ENCODE measurements at places on chromosomes 13 and 19.

GRCh38 chr19:12752056-12752781 lies 628 bp downstream of the BEST2 start:
- no peak for DNase-seq

DNA sequence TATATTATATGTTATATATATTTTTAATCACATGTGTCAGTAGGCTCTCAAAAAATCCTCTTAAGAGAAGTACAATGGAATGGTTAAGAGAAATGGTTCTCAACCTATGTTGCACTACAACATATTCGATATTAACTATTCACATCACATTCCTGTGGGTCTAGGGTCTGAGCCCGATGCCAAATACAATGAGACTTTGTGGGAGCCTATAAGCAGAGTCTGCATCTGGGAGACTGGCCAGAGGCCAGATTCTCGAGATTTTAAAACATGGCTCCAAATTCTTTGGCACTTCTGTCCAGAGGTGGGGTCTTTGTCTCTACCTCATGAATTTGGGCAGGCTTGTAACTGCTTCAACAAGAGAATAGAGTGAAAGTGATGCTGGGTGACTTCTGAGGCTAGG lies 79.4 kb upstream of the NBEA start:
- DNase-seq, result no peak

- DNase-seq, result no peak
Observed at GRCh38 chr19:36031308-36031707, 1.4 kb downstream of the CLIP3 start.

DNA sequence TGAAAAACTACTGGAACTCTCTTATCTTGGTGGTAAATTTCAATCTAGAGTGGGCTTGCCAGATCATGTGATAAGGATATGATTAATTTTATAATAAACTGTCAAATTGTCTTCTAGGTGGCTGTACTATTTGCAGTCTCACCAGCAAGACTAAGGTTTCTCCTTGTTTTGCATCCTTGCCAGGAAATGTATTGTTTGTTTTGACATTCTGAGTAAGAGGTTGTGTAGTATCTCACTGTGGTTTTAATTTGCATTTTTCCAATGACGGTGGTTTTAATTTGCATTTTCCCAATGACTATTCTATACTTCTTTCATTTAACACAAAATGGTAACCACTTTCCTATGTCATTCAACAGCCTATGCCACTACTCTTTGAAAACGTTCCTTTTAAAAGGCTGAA lies 2.0 kb downstream of the CAB39L start:
- DNase-seq, result no peak

DNA sequence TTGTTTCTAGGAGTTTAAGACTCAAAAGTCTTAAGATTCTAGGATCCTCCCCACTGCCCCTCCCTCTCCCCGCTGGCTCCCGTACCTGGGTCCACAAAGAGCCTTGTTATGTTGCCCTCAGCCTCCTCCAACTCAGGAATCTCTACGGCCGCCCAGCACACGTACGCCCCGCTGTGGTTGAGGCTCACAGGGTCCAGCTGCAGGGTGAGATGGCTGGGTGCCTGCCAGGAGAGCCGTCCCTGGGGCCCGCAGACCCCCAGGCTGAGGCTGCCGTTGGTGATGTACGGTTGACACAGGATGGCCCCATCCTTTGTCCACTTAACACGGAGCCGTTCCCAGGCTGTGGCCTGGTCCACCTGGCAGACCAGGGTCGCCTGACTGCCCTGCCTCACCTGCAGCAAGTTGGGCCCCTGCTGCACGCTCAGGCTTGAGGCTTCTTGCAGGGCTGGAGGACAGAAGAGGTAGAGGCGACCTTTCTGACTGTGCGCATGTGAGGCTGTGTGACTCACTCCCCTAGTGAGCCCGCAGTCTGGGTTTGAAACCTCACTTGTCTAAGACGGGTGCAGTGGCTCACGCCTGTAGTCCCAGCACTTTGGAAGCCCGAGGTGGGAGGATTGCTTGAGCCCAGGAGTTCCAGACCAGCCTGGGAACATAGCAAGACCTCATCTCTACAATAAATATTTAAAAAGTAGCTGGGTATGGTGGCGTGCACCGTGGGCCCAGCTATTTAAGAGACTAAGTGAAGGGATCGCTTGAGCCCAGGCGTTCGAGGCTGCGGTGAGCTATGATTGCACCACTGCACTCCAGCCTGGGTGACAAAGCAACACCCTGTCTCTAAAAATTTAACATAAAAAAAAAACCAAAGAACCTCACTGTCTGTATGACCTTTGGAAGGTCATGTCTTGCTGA lies 4.0 kb downstream of the TMIGD2 start:
- no peak for DNase-seq

GRCh38 chr19:45496349-45496953 lies 396 bp downstream of the RTN2 start:
- no peak for DNase-seq

DNA sequence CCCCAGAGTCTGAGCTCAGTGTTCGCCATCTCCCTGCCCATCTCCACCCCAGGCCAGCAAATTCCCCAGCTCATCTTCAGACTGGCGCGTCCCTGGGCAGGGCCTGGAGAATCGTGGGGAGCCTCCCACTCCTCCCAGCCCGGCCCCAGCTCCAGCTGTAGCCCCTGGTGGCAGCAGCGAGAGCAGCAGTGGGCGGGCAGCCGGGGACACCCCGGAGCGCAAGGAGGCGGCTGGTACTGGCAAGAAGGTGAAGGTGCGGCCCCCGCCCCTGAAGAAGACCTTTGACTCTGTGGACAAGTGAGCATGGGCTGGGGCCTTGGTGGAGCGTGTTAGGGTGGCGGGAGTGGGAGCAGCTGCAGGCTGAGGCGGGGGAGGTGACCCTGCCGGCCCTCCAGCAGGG lies 8.4 kb upstream of the PRR19 start:
- no peak for DNase-seq

GRCh38 chr13:75353781-75354193 lies 128.2 kb downstream of the TBC1D4 start:
- no peak for DNase-seq

DNA sequence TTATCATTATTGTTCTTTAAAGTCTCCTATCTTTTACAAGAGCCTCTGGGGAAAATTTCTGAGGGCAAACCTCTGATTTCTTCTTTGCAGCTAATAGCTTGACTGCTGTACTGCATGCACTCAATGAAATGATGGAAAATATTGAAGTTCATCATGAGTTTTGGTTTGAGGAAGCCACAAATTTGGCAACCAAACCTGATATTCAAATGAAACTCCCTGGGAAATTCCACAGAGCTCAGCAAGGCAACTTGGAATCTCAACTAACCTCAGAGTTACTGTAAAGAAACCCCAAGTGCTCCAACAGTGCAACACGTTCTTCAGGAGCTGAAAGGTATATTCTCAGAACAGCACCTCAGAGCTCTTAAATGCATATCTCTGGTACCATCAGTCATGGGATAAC lies 14.2 kb upstream of the RNF6 start:
- DNase-seq, result no peak

GRCh38 chr13:79448413-79448812 lies 32.5 kb upstream of the NDFIP2 start:
- DNase-seq, result no peak

DNA sequence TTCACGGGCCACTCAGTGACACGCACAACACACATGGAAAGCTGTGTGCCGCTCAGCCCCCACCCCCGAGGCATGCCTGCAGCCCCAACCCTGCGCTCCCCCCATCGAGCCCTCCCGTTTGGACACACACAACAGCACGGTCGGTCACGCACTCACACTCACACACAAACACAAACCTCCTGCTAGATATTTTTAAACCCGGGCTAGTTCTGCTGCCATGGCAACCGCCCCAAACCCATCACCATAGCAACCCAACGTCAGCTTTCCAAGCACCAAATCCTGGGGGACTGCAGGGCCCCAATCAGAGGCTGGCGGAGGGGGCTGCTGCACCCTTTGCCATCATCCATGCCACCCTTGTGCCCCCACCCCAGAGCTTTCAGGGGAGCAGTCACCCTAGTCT lies 2.5 kb upstream of the NOVA2 start:
- peak; percentile 25 for DNase-seq

GRCh38 chr13:79352107-79352506 lies 53.9 kb downstream of the RBM26 start:
- no peak for DNase-seq

DNA sequence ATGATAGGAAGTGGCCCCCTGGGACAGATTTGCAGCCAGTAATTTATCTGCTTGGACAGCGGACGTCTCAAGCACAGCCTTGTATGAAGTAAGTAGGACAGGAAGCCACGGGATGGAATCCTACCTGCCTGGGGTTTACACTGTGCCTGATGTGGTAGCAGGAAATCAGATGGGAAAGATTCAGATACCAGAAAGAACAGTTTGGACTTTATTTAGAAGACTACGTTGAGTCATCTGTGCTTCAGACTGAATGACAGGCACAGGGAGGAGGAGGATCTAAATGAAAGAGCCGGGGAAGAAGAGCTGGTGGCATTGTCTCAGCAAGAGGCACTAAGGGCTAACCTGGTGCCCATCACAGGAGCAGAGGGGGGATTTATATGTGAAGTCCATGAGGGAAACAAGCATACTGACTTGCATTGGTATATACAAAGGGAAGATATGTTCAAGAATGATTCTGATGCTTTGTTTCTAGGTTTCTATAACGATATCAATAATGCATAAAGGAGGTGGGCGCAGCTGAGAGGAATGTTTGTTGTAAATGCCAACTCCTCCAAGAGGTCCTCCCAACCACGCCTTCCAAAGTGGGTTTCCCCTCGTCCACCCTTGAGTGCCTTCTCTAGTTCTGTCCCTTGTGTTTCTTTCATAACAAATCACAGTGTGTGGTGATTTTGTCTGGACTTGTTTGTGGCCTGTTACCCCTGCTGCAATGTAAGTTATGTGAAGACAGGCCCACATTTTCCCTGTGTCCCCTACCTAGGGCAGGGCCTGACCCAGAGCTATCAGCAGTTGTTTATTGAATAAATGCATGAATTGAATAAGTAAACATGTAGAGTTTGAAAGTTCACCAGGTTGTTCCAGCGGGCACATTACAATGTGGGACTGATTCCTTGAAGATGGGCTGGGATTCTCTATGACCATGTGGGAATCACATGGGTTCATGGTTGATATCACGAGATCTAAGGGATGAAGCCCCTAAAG lies 328.4 kb downstream of the SLC7A1 start:
- DNase-seq, result no peak

DNA sequence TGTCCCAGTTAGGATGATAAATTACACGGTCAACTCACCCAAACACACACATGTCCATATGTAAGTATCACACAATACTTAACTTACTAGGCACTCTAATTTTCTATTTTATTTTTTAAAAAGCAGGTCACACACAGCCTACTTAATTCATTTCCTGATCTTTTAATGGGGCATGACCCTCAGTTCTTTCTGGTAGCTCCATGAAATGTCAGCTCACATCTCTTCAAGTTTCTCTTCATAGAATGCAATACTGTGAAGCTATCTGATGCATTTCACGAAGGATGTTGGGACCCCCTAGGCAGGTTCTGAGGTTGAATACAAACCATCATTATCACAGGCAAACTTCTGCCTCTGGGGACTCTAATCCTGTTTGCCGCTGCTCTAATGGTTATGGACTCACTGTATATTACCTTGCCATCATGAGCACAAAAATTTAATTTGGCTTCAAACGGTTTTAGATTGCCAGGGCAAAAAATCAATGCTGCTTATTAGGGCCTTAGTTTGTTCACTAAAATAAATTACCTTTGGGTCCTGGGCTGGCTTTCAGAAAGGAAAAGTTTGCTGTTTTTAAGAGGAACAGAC lies 16.1 kb upstream of the DHRS12 start:
- no peak for DNase-seq

GRCh38 chr13:74129500-74130191 lies 4.6 kb downstream of the KLF12 start:
- no peak for DNase-seq

GRCh38 chr13:99558570-99559180 lies 57.4 kb downstream of the TM9SF2 start:
- DNase-seq, result no peak

- DNase-seq, result peak; percentile 49
Observed at GRCh38 chr19:50500060-50500752, 10.8 kb downstream of the JOSD2 start.

- no peak for DNase-seq
Observed at GRCh38 chr19:33395561-33396550, 22.3 kb downstream of the CEBPG start.

GRCh38 chr13:112693831-112694497 lies 4.1 kb downstream of the ATP11A start:
- DNase-seq, result no peak

DNA sequence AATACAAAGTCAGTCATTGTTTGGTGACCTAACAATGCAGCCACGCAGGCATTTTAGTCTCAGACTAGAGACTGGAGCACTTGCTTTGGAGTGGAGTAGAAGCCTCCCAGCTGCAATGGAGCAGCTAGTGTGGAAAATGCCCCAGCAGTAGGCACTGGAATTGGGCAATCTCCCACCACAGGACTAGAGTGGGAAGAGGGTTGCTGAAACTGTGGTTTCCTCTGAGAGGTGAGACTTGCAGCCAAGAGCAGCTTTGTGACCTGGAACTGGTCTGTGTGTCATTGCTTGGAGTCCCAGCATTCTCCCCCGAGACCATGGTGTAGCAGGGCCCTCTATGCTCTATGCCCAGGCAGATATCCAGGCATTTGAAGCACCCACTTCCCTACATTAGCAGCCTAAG lies 556.3 kb downstream of the UQCRFS1 start:
- DNase-seq, result no peak

DNA sequence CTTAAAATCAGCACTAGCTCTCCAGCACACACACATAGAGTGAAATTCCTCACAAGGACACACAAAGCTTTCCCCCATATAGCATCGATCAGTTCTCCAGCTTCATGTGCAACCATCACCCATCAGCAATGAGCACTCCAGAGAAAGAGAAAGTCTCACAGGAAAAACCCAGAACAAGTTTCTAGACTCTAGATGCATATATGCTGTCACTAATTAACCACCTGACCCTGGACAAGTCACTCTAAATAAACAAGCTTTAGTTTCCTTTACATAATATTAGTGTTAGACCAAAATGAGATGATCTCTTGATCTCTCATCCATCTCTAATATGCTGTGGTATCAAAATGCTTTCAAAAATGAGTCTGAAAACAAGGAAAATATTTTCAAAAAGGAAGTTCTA lies 81.2 kb downstream of the TBC1D4 start:
- DNase-seq, result no peak

GRCh38 chr13:72728290-72728605 lies 525 bp downstream of the BORA start:
- DNase-seq, result no peak

GRCh38 chr13:46795321-46795720 lies 1.6 kb downstream of the ESD start:
- DNase-seq, result no peak

DNA sequence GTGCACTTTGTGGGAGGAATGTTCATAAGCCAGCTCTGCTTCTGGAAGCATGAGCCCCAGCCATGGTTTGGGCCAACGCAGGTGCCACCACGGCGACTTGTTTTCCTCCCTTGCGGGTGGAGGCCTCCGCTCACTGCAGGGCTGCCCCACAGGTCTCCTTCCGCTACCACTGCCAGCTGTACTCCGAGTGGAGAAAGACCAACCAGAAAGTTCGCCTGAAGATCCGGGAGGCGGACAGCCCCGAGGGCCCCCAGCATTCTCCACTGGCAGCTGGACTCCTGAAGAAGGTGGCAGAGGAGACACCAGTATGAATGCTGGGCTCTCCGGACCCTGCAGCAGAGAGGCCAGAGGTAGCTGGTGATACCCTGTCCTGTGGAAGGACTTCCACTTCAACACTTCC lies 6.5 kb upstream of the HNRNPM start:
- DNase-seq, result no peak

Measured in anterior cingulate cortex (tissue), 58 donors.